AG09319 (cell line): ENCODE measurements at places on chromosomes 13 and 19.

GRCh38 chr13:111066544-111066943 lies 48.6 kb upstream of the ARHGEF7 start:
- no peak for DNase-seq

DNA sequence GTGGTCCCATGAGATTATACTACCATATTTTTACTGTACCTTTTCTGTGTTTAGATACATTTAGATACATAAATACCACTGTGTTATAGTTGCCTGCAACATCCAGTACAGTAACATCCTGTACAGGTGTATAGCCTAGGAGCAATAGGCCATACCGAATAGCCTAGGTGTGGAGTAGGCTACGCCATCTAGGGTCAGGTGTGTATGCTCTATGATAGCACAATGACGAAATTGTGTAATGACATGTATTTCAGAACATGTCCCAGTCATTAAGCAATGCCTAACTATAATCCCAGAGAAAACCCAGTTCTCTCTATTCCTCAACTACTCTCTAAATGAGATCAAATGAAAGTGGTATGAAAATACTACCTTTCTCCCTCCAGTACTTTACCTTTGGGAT lies 3.9 kb downstream of the SLC25A15 start:
- DNase-seq, result no peak

- DNase-seq, result no peak
Measured at GRCh38 chr19:37867831-37868230, 38.6 kb downstream of the WDR87 start.

DNA sequence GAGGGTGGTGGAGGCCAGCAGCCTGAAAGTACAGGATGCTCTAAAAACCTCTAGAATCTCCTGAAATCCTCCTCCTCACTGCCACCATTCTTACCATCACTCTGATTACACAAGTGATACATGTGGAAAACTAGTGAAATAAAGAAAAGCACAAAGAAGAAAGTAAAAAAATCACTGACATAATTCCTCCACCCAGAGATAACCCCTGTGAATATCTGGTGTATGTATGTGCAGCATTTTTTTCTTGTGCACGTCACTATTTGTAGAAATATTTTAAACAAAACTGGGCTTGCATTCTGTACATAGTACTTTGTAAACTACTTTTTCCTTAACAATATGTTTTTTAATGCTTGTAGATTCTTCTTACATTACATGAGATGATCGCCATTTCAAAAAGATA lies 73.2 kb downstream of the CDADC1 start:
- DNase-seq, result no peak

- DNase-seq, result no peak
Measured at GRCh38 chr19:46901701-46902401, 41.1 kb downstream of the ARHGAP35 start.

DNA sequence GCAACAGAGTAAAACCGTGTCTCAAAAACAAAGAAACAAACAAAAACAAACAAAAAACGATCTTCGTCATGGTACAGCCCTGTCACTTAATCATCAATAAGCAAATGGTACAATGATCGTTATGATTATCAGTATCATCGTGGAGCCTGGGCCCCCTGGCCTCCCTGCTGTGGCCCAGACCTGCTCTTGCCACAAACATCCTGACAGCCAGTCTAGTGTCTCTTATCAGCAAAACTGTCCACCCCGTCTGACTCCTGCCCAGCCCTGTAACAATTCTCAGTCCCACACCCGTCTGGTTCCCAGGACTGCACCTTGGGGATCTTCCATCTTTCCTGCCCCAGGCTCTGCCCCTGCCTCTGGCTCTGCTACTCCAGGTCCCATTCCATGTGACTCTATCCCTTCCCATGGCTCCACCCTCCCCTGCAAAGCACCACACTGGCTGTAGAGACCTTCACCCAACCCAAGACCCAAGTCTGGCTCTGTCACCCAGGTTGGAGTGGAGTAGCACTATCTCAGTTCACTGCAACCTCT lies 5.7 kb downstream of the ZNF653 start:
- no peak for DNase-seq

- no peak for DNase-seq
Measured at GRCh38 chr13:51158880-51159518, 47.9 kb upstream of the C13orf42 start.

DNA sequence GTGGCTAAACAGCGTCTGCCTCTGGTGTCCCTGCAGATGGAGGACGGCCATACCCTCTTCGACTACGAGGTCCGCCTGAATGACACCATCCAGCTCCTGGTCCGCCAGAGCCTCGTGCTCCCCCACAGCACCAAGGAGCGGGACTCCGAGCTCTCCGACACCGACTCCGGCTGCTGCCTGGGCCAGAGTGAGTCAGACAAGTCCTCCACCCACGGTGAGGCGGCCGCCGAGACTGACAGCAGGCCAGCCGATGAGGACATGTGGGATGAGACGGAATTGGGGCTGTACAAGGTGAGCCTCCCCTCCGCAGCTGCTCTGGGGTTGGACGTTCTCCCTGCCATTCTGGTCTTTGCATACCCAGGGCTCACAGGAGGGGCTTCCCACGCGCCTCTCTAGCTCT lies 19.9 kb downstream of the UHRF1 start:
- no peak for DNase-seq

DNA sequence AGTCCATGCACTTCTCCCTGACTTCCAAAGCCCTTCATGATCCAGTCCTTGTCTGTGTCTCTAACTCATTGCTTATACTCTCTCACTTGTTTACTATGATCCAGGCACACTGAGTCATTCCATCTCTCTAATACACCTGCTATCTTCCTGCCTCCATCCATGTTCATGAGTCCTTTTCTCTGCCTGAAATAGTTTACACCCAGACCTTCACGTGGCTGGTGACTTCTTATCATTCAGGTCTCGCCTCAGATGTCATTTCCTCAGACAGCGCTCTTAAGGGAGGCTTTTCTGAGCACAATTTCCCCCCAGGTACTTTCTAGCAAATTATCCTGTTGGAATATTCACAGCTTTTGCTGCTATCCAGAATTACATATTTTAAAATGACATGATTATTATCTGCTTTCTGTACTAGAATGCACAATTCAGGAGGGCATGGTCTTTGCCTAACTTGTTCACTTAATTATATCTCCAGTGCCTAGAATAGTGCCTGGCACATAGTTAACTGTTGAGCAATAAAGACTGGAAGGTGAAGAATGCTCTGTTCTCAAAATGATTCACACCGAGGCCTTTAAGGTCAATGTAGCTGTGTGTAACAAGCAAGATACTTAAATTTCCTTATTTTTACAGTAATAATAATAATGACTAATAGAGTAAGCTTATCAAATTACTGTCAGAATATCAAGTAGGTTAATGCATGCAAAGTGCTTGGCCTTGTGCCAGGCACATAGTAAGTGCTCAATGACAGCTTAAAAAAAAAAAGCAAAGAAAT lies 183.7 kb upstream of the SPRY2 start:
- DNase-seq, result no peak

DNA sequence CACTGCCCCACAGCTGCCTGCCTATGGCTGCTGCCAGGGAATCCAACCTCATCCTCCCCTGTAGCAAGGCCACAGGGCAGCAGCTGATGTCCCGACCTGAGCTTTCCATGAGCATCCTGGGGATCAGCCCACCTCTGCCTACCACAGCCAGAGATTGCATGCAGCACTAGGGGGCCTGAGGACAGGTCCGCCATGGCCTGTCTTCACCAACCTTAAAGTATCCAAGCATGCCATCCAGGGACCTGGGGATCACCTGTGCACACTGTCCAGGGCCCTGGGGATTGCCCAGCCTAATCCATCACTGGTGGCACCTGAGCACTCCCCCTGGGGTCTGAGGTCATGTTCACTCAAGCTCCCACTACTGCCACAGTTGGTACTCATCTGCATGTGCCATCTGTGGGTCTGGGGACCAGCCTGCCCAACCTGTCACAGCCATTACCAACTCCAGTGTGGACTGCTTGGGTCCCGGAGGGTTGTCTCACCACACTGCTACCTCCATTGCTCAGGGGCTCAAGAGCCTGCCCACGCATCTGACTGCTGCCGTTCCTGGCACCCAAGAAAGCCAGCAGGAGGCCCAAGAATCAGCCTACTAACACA lies 53.0 kb downstream of the KCTD15 start:
- no peak for DNase-seq

GRCh38 chr13:81987159-81987558 lies 1646.2 kb upstream of the SPRY2 start:
- no peak for DNase-seq

DNA sequence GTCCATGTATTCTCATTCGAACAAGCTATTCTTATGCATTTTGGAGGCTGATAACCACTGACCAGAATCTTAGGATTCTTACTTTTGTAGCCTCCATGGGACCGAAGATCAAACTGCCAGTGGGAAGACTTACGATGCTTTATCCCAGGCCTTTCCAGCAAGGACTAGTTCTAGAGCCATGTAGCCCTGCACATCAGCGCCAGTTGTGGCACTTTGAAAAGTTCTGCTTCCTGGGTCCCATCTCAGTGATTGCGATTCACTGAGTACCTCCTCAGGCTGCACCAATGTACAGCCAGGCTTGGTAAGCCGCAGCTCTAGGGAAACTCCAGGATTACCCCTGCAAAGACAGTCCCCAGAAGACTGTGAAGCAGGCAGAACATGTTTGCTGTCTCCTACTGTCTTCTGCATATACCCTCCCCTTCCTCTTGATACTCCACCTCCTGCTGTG lies 18.9 kb upstream of the ENOX1 start:
- no peak for DNase-seq

DNA sequence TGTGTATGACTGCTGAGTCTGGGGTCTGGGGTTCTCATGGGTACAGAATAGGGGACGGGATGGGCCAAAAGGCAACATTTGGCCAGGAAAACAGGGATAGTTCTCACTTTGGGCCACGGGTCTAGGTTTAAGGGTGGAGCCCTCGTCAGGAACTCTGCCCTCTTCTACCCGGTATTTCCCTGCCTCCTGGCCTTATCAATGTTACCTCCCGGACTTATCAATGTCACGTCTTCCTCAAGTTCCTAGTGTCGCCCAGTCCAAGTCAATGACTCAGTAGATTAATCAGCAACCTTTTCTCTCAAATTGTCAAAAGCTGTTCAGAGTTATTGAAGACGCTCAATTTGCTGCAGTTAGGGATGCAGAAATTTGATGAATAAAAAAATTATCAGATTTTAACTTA lies 234.8 kb downstream of the B3GLCT start:
- DNase-seq, result no peak

DNA sequence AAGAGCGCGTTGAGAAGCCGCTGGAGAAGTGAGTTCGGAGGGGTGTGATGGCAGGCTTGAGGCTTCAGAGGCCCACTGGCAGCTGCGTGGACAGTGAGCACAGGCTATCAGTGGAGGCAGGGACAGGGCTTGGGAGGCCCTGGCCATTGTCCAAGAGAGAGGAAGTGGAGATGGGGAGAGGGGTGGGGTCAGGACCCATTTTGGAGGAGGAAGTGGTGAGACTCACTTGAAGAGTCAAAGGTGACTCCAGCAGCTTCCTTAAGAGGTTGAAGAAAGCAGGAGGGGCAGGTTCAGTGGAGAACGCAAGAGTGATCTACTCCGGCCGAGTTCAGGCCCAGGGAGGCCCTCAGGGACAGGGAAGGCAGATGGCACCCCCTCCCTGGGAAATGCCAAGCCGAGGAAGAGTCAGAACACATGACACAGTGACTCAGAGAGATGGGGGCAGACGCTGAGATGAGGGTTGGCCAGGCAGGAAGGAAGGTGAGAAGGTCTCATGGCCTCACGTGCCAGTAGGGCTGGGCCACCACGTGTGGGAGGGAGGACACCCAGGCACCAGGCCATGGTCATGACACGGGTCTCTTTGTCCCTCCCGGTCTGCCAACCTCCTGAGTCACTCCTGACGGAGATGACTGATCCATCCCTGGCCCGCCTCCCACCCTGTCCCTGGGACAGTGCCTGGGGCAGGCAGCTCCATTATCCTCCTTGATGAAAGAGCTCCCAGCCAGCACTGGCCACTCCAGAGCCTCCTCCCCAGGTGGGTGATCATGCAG lies 10.1 kb upstream of the CD22 start:
- peak; percentile 20 for DNase-seq

DNA sequence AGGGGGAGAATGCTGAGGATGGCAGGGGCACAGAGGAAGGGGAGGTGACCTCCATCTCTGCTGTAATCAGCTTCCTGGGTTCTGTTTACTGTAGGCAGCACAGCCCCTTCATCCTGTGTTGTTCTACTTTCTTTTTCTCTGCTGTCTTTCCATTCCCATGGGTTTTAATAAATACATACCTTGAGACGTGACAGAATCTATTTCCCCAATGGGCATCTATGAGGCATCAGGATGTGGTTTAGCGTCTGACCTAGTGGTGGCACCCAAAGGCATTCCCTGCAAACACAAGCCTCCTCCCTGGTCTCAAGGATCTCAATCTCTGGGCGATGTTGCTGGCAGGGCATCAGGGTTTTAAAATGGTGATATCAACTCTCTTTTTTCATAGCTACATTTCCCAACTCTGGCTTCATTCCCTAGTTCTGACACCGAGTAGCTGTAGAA lies 60.8 kb downstream of the ALOX5AP start:
- DNase-seq, result peak; percentile 8

GRCh38 chr13:68888832-68889231 lies 1218.8 kb upstream of the ATXN8OS start:
- no peak for DNase-seq

DNA sequence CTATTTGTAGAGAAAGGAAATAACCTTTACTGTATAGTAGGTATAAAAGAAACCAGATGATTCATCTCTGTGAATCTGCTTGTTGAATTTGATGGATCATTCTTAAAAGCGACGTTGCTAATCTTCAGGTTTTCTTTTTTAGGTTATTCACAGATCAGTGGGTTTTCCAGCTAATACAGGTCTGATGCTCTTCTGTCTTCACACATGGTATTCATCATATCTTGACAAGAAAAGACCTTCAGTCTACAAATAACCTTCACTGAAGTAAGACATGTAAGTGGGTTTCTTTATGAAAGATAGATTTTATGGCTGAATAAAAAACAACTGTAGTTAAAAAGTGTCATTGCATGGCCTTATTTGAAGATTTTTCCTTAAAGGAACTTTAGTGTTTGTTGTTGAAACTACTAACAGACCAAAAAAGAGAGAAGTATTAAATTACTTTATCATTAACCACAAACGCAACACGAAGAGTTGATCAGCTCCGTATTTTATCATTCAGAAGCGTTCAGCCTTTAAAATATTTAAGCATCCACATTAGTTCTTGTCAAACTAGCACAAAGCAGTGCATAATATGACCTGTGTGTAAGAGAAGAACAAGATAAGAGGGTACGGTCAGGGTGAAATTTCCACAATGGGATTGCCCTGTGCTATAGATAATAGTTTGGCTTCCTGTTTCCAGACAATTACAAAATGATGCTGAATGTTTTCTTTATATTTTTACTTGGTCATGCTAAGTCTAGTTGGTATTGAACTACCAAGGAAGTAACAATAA lies 299.5 kb downstream of the MZT1 start:
- no peak for DNase-seq

DNA sequence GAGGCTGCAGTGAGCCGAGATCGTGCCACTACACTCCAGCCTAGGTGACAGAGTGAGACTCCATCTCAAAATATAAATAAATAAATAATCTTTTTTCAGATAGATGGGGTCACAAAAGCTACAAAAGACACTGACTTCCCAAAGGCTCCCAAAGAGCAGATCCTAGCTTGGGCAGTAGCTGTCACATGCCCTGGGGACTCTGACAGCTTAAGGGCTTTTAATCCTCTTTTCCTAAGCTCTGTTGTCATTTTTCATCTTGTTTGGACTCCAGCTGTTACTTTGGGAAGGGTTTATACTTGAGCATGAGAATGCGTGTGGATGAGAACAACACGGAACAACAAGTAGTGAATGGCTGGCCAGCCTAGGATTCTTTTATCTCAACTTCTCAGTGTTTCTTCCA lies 231.7 kb downstream of the MZT1 start:
- DNase-seq, result no peak

GRCh38 chr19:47447470-47448359 lies 24.0 kb downstream of the SLC8A2 start:
- DNase-seq, result no peak

GRCh38 chr19:49116544-49116943 lies 2.4 kb downstream of the LIN7B start:
- DNase-seq, result no peak
